ENCODE measurements at places on chromosomes 1 and 21.
A peak's percentile ranks its signal among the peaks of the same experiment; 100 is the strongest.

DNA sequence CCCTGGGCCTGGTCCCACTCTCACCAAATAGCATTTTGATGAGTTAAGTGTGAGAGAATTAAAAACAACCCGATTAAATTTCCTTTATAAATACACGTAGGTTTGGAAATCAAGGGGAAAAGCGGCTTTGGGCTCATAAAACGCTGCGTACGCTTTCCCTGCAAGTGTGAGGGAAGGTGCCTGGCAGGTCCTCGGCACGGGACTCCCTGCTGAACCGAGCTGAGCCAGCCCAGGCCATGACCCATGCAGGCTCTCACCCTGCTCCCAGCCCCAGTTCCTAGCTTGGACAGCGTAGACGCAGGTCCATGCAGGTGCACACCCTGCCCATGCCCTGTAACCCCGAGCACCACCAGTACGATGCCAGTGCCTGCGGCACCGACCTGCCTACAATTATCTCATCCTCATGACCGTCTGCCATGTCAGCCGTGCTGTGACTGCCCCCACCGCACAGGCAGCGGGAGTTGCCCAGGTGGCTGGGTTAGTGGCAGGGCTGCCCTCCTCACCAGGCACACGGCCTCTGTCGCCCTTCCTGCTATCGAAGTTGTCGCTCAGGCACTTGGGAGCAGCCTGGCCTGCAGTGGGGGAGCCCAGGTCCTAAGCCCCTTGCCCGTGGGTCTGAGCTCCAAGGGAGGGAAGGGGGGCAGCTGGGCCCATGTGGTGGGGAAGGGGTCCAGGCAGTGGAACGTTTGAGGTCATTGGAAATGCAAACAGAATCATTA is 41.0 kb upstream of the ACTRT2 start:
- DNase-seq, result no peak

GRCh38 chr1:221712198-221712684 is 29.6 kb downstream of the DUSP10 start:
- DNase-seq, result peak; percentile 52

DNA sequence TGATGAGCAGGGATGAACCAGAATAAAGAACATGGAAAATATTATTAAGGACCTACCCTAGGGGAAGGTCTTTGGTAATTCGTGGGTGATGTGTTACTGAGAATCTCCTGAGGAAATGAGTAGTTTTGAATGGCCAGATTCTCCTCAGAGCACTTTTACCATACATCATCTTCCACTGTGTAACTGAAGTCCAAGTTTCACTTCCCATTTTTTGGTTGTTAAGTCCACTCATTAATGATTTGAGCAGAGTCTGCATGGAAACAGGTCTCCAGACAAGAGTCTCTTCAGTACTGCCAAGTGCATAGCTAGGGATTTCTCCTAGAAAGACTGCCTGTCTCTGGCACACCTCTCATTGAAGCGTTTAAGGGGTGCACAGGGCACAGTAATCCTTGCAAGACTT is 48.7 kb upstream of the PCP4 start:
- no peak for DNase-seq

DNA sequence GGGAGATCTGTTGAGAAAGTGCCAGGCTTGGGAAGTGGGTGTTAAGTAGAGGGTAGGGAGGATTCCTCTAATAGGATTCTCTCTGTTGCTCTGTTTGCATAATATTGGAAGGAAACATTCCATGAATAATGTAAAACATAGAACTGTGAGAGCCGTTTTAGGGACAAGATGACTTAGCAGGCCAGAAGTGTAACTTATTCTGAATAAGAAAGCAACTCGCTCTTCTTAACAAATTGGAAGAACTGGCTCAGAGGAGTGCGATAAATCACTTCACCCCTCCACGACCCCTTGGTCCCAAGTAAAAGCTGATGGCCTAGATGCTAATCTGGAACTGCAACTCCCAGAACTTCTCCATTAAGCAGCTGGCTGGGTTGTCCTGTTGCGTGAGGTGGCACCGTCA is 19.1 kb downstream of the SIM2 start:
- no peak for DNase-seq

DNA sequence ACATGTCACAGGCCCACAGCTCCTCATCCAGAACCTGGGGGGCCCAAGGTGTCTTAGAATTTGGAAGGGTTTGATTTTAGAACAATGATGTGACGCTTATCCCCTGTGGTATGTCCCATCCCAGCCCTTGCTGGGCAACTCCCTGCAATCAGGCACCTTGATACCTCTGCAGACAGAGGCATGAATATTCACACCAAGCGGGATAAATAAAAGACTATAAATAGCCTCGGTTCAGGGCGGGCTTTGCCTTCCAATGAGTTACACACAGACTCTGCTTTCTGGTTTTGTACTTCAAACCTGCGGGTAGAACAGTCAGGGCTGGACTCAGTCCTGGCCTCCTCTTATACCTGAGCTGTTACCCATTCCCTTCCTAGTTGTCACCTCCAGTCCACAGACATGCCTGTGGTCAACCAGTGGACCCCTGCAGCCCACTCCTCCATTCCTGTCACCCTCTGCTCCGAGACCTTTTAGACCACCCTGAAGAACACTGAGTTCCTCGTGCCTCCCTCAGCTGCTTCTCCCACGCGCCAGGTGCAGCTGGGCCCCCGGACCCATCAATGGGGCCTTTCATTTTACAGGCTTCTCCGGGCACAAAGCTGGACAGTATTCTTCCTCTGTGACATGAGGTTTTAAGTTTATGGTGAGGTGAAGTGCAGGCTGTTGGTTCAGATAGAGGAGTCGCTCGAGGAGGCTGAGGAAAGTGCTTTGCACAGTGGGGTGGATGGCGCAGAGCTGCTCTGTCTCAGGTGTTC is 120.1 kb upstream of the TNR start:
- no peak for DNase-seq

- no peak for DNase-seq
These were observed 48.0 kb downstream of the TOR3A start for GRCh38 chr1:179129702-179130473.

- no peak for DNase-seq
These were observed 112.3 kb upstream of the GADD45A start for GRCh38 chr1:67572594-67573221.

DNA sequence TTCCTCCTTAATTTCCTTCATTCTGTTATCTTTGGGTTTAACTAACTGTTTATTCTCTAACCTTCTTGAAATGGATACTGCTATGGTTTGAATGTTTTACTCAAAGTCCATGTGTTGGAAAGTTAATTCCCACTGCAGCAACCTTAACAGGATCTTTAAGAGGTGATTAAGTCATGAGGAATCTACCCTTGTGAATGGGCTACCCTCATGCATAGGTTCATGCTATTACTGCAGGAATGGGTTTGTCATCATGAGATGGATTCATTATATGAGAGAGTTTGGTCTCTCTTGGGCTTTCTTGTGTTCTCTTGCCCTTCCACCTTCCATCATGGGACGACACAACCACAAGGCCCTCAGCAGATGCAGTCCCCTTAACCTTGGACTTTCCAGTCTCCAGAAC is 516.9 kb downstream of the ADGRL2 start:
- no peak for DNase-seq

DNA sequence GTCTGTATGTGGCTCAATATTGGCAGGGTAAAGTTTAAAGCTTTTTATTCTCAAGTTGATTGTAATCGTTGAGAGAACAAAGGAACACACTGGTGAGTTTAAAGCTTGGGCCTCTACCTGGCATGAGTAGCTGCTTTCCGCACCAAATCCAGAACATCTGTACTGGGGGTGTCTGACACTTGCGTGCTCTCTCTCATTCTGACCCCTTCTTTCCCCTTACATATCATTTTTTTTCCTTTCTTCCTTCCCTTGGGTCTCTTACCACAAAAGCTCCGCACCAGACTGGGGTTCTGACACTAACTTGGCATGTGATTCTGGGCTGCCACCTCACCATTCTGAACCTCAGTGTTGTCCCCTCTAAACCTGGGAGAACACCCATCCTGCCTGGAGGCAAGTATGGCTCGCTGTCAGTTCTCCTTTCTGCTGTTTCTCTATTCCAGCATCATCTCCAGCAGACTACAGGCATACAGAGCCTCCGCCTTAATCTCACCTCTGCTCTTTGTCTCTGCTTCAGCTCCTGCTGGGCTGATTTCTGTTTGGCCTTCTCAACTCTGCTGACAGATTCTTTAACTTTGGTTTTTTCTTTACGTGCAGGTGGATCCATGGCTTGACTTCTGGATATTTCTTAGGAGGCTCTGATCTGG is 859 bp upstream of the ERMAP start:
- DNase-seq, result no peak

DNA sequence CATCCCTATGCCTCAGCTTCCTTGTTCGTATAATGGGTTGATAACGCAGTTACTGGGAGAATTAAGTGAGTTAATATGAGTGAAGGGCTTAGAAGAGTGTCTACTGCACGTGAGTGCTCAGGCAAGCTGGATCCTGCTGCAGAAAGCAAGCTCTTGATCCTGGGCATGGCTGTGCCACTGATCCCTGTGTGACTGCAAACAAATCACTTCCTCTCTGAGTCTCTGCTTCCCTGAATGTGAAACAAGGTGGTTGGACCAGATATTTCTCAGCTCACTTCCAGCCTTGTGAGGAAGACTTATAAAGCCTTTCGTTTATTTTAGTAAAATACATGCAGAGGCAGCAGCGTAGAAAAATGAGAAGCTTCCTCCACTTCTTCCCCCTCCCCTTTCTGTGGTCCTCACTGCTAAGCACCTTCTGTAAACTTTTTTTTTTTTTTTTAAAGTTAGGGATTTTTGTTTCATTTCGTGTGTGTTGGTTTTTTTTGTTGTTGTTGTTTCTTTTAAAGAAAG is 13.8 kb downstream of the PSEN2 start:
- no peak for DNase-seq

GRCh38 chr21:19565587-19565986 is 1162.0 kb upstream of the TMPRSS15 start:
- no peak for DNase-seq

- no peak for DNase-seq
These were observed 62.1 kb downstream of the GLUL start for GRCh38 chr1:182329471-182329870.

- peak; percentile 13 for DNase-seq
These were observed 182.7 kb downstream of the HMCN1 start for GRCh38 chr1:185916861-185917260.

GRCh38 chr1:181179279-181179986 is 90.9 kb downstream of the IER5 start:
- no peak for DNase-seq

- DNase-seq, result no peak
These were observed 222.7 kb upstream of the OLFM3 start for GRCh38 chr1:102219463-102219862.

DNA sequence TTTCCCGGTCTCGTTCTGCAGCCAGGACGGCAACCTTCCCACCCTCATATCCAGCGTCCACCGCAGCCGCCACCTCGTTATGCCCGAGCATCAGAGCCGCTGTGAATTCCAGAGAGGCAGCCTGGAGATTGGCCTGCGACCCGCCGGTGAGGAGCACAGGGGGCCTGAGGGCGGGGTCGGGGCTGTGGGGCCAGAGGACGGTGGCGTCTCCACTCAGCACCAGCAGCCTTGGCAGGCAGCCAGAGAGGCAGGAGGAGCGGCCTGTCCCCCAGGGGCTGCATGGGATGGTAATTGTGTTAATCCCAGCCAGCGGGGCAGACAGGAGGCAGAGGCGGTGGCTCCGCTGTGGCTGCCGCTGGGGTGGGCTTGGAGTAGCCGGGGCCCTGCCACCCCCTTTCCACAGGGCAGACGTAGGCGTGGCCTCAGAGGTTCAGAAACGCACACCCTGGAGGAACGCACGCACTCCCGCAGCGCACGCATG is 12.1 kb downstream of the SAMD11 start:
- no peak for DNase-seq

GRCh38 chr1:180889325-180889724 is 23.4 kb upstream of the KIAA1614 start:
- no peak for DNase-seq
